ENCODE measurements at places on chromosomes 16 and 17.

DNA sequence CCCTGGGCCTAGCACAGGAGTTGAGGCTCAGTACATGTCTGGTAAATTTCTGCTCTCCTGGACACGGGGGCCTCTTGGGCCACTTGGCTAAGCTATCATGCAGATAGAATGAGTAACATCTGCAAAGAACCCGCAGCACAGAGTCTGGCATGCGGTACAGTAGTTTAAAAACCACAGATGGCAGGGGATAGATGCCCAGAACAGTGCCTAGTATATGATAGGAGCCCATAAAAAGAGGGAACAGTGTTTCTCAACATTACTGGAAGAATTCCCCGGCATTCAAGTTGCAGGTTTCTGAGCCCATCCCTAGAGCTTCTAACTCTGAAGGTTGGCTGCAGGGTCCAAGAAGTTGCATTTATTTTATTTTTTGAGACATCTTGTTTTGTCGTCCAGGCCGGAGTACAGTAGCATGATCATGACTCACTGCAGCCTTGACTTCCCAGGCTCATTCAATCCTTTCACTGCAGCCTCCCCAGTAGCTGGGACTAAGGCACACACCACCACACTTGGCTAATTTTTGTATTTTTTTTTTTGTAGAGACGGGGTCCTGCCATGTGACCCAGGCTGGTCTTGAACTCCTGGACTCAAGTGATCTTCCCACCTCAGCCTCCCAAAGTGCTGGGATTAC is 5.8 kb downstream of the CDIPT start:
- DNase-seq = no peak
- peak overlapping the region; percentile 13 for H3K27ac ChIP-seq
- H3K4me1 ChIP-seq = peaks cover 24% of the 10 kb centered on the region
- no peak overlapping the region for H3K4me3 ChIP-seq

DNA sequence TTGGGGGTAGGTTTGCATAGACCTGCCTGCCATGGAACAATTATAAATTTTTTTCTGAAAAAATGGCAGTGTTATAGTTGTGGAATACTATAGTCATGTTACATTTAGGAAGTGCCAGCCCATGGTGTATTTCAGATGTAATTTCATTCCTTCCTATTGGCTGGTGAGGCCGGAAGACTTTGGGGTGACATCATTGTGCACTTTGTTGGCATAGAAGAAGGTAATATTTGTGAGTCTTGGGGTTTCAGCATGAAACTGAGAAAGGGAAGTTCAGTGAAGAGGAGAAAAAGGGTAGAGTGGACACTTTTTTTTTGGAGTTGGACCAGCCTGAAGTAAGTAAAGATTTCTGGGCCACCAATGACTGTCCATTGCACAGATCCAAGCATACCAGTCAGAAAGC is 16.0 kb upstream of the HEATR6 start:
- no peak overlapping the region for H3K27ac ChIP-seq
- no peak overlapping the region for H3K4me3 ChIP-seq
- H3K36me3 ChIP-seq = no peaks in the 10 kb centered on the region
- H3K27me3 ChIP-seq = no peaks in the 10 kb centered on the region

- no peaks in the 10 kb centered on the region for H3K27me3 ChIP-seq
- no peak overlapping the region for H3K27ac ChIP-seq
- no peaks in the 10 kb centered on the region for H3K36me3 ChIP-seq
- H3K4me3 ChIP-seq = no peak overlapping the region
Measured at GRCh38 chr16:50739031-50739430, 2.9 kb upstream of the CYLD start.

DNA sequence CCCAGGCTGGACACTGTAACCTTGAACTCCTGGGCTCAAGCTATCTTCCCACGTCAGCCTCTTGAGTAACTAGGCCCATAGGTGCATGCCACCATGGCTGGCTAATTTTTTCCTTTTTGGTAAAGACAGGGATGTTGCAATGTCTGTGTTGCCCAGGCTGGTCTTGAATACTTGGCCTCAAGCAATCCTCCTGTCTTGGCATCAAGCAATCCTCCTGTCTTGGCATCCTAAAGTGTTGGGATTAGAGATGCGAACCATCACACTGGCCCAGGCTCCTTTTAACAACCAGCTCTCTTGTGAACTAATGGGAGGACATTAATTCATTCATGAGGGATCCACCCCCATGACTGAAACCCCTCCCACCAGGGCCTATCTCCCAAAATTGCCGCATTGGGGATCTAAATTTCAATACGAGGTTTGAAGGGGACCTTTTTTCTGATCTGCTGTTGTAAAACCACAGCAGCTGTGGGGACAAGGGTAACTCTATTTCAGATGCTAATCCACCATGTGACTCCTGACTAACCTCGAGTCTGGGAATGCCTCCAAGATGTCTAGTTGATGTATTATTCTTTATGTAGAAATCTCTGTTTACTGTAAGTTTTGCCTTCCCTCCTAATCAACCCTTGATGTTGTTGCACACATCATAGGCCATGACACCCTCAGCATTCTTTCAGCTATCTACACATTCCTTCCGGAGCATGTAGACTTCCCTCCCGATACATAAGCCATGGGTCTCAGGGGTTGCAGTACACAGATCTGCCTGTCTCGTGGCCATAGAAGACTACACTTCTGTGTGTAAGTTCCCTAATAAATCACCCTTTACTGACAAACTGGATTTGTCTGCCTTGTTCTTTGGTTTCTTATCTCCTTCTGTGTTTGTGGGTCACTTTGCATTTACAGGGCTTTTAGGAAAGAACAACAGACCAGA is 37.6 kb downstream of the RNF112 start:
- H3K36me3 ChIP-seq = no peaks in the 10 kb centered on the region
- DNase-seq = no peak
- peaks cover 28% of the 10 kb centered on the region for H3K4me1 ChIP-seq

DNA sequence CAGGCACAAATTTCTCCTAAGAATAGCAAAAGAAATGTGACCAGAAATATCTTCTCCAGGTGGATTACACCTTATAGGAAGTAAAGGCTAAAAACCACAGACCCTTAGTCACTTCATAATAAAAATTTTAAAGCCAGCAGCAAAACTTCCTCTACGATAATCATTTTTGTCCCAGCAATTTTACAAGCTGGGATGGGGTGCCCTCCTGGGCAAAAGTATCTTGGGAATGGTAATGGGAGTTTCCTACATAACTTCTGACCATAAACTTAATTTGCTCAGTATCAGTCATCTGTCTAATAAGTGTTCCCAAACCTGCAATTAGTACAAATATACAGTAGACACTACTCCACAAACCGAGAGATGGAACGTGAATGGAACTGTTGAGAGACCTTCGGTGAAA is 3.0 kb downstream of the PHF12 start:
- H3K36me3 ChIP-seq = no peaks in the 10 kb centered on the region
- H3K27ac ChIP-seq = peak overlapping the region; percentile 95
- peak overlapping the region; percentile 66 for H3K4me3 ChIP-seq
- peaks cover 63% of the 10 kb centered on the region for H3K4me1 ChIP-seq
- DNase-seq = no peak

- DNase-seq = peak; percentile 90
- H3K4me3 ChIP-seq = no peak overlapping the region
- no peak overlapping the region for H3K27ac ChIP-seq
- H3K4me1 ChIP-seq = no peaks in the 10 kb centered on the region
Measured at GRCh38 chr16:66389256-66390176, 23.0 kb downstream of the CDH5 start.

DNA sequence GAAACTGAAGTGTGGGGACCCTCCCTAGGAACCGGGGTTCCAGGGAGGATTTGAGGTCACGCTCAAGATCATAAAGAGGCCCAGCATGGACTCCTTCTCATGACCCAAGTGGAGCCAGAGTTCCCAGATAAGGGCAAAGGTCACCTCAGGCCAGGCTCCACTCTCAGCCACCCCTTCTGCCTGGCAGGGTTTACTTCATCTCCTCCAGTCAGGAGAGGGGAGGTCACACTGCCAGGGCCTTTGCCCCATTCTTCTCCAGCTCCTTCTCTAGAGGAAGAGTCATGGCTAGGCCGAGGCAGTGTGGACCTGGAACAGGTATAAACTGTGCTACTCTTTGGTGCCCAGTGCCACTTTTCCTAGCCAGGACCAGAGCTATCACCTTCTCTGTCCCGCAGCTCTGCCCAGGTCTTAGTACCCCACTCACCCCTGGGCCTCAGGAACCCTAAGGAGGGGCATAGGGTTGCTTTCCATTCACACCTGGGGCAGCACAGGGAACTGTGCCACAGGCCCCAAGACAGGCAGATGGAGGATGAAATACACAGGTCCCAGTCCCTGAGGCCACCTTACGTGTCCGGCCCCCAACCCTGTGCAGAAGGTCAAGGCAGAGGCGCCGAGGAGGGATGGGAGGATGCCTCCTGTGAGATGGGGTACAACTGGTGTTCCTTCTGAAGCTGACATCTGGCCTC is 879 bp upstream of the ACSF2 start:
- H3K27ac ChIP-seq = peak overlapping the region; percentile 89
- H3K4me3 ChIP-seq = peak overlapping the region; percentile 72
- peaks cover 76% of the 10 kb centered on the region for H3K4me1 ChIP-seq
- H3K27me3 ChIP-seq = no peaks in the 10 kb centered on the region

GRCh38 chr16:781346-782010 is 6.7 kb downstream of the RPUSD1 start:
- H3K27me3 ChIP-seq = no peaks in the 10 kb centered on the region
- H3K27ac ChIP-seq = no peak overlapping the region
- no peak for DNase-seq
- H3K4me1 ChIP-seq = peaks cover 15% of the 10 kb centered on the region
- H3K36me3 ChIP-seq = peaks cover 8% of the 10 kb centered on the region
- H3K4me3 ChIP-seq = no peak overlapping the region

DNA sequence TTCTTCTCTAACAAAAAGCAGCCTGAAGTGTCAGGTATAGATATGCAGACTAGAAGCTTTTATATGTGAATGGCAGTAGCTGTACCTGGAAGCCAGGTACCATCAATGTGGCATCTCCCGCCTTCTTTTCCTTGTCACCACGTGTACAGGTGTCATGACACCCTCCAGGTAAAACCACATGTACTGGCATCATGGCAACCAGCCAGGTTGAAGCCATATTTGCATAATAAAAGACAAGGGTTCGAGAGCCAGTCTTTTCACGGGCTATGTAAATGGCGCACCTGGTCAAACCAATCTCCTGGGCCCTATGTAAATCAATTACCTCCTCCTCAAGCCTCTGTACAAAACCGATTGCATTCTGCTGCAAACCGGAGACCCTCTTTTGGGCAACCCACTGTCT is 541.3 kb downstream of the CDH11 start:
- DNase-seq = no peak
- H3K27me3 ChIP-seq = no peaks in the 10 kb centered on the region
- H3K36me3 ChIP-seq = no peaks in the 10 kb centered on the region
- no peaks in the 10 kb centered on the region for H3K4me1 ChIP-seq
- no peak overlapping the region for H3K4me3 ChIP-seq
- H3K27ac ChIP-seq = no peak overlapping the region

DNA sequence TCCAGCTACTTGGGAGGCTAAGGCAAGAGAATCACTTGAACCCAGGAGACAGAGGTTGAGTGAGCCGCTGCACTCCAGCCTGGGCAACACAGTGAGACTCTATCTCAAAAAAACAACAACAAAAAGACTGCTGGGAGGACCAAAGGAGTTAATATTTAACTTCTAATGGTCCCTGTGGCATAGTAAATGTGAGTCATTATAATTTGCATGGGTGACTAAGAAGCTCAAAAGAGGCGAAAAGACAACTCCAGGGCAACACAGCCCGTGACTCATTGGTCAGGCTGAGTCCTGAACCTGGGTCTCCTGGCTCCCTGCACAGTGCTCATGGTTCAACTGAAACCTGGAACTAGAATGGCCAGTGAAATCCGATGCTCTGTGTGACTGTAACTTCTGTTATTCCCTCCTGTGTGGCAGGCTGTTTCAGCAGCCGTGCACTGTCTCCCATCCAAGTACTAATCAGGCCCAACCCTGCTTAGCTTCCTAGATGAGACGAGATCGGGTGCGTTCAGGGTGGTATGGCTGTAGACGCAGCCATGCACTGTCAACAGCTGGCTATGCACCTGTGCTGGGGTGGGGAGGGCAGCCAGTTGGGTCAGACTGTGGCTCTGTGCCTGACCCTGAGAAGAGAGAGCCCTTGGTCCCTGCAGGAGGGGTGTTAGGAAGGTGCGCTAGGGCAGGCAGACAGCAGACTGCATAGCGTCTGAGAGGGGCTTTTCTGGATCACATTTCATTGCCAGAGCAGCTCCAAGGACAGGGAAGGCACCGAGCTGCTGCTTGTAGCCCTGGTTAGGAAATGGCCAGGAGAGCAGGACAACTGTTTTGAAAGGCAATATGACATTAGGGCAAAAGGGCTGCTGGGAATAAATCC is 14.5 kb upstream of the GPRC5C start:
- no peak overlapping the region for H3K4me3 ChIP-seq
- H3K27me3 ChIP-seq = no peaks in the 10 kb centered on the region
- no peak for DNase-seq
- no peaks in the 10 kb centered on the region for H3K4me1 ChIP-seq
- no peaks in the 10 kb centered on the region for H3K36me3 ChIP-seq

DNA sequence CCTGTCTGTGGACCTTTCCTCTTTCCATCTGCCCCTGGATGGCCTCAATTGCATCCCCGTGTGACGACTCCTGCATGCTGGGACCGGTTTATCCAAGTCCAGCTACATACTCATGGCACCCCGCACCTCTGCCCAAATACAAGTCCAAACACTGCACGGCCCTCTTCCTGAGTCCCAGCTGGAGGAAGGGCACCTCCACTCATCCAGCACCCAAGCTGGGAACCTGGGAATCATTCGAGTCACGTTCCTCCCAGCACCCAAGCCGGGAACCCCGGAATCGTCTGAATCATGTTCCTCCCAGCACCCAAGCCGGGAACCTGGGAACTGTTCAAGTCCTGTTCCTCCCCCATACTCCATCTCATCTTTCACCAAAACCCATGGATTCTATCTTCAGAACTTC is 10.2 kb downstream of the TRARG1 start:
- DNase-seq = no peak
- no peak overlapping the region for H3K4me3 ChIP-seq
- no peaks in the 10 kb centered on the region for H3K4me1 ChIP-seq
- H3K27me3 ChIP-seq = no peaks in the 10 kb centered on the region

GRCh38 chr17:61149862-61150362 is 249.7 kb upstream of the TBX2 start:
- H3K27ac ChIP-seq = no peak overlapping the region
- H3K4me3 ChIP-seq = no peak overlapping the region
- no peak for DNase-seq
- no peaks in the 10 kb centered on the region for H3K27me3 ChIP-seq

DNA sequence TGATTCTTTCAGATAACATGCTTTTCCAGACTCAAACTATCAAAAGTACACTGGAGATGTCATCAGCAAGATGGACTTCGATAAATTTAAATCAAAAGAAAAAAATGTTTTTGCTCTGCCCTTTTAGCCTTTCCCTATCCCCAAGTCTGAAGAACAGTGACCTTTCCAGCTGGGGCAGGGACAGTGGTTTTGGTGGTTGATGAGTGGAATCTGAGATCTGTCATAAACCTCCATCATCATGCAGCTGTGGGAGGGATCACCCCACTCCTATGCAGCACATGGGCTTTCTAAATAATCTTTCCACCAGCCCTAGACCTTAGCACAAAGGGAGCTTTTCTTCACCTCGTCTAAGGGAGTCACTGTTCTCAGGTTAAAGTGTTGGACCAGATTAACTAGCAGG is 869.5 kb upstream of the SOX9 start:
- no peaks in the 10 kb centered on the region for H3K4me1 ChIP-seq
- H3K4me3 ChIP-seq = no peak overlapping the region
- H3K36me3 ChIP-seq = no peaks in the 10 kb centered on the region
- DNase-seq = no peak
- no peaks in the 10 kb centered on the region for H3K27me3 ChIP-seq
